ENCODE measurements at places on chromosomes 2 and 18.

DNA sequence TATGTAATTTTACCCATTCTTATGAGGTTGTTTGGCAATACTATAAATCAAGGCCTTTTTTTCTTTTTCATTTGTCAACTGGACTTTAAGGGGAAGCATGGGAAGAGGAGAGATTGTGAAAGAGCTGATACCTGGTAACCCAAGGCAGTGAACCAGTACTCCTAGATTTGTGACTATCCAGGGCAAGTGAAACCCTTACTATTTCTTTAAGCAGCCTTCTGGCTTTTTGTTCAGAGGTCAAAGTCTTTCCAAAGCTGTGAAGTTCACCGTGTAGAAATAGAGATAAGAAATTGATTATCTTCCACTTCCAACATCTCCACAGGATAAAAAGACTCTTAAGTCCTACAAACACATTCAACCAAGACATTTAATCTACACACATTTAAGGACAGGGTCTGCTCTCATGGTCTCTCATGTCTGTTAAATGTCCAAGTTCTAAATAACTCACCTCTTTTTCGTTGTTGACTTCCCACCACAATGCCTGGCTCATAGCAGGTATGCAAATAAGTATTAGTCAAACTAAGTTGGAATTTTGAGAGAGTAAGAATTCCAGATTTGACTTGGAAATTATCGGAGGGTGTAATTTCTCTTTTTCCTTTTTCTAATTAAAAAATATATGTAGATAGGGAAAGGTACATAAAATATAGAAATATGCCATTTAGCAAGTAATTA is 485.8 kb downstream of the STK39 start:
- no peak for DNase-seq

- no peak for DNase-seq
Measured at GRCh38 chr18:75209951-75210258, 692 bp upstream of the TSHZ1 start.

GRCh38 chr18:49747876-49748275 is 65.5 kb downstream of the ACAA2 start:
- no peak for DNase-seq

- no peak for DNase-seq
Measured at GRCh38 chr18:63253014-63253413, 66.6 kb downstream of the BCL2 start.

- no peak for DNase-seq
Measured at GRCh38 chr2:105421053-105421452, 22.2 kb upstream of the FHL2 start.

- no peak for DNase-seq
Measured at GRCh38 chr2:17318013-17318412, 200.2 kb downstream of the RAD51AP2 start.

DNA sequence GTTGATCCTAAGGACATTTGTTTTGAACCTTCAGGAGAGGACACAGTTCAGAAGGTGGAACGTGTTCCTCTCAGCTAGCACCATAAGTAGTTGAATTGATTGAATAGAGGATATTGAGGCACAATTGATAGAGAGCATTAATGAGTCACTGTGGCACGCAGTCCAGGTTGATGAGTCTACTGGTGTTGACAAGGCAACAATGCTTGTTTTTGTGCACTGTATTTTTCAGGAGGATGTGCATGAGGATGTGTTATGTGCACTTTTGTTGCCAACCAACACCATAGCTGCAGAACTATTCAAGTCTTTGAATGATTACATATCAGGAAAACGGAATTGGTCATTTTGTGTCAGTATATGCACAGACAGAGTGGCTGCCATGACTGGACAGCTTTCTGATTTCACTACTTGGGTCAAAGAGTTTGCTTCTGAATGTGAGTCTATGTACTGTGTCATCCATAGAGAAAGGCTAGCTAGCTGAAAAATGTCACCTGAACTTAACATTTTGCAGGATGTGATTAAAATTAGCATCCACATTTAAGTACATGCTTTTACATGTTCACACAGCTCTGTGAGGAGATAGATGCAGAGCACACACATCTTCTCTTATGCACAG is 140.1 kb upstream of the B3GNT2 start:
- DNase-seq: no peak

- no peak for DNase-seq
Measured at GRCh38 chr2:224417947-224418346, 16.0 kb upstream of the FAM124B start.

DNA sequence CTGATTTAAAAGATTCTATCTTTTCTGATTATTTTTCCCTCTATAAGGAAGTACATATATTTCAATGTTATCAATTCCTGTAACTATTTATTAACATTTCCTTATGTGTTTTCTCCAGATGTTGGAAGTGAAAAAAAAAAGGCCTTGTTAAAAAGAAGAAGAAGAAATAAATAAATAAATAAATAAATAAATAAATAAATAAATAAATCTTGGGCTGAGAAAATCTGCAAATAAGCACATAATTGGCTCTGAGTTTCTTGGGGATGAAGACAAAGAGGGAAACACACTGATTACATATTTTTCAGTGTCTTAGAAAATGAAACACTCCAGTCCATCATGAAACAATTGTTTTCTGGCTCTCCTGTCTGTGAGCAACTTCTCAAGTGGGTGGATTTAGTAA is 21.1 kb upstream of the MBOAT2 start:
- DNase-seq: no peak

GRCh38 chr18:55751476-55751875 is 163.5 kb upstream of the TCF4 start:
- no peak for DNase-seq

DNA sequence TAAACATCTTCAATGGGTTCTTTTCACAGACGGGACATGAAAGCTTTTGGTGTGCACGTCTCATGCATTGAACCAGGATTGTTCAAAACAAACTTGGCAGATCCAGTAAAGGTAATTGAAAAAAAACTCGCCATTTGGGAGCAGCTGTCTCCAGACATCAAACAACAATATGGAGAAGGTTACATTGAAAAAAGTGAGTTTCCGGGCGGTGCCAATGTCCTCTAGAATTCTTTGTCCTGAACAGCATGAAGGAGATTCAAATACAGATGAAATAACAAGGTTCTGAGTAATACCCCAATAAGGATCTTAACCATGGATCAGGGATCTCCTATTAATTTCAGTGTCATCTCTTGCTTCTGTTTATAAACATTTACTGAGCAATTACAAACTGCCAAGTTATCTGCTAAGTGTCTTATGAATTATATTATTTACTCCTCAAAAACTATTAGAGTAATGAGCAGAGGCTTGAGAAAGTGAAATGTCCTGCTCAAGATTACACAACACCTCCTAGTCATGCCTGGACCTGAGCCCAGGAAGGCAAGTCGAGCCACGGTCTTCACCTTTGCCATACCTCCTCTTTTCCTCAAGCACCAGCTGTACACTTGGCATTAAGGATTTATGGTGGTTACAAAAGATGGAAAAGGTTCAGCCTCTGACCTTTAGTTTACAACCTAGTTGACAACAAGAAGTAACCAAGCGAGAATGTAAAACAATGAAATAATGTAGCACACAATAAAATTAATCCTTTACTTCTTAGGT is 22.6 kb downstream of the DHRS9 start:
- no peak for DNase-seq

DNA sequence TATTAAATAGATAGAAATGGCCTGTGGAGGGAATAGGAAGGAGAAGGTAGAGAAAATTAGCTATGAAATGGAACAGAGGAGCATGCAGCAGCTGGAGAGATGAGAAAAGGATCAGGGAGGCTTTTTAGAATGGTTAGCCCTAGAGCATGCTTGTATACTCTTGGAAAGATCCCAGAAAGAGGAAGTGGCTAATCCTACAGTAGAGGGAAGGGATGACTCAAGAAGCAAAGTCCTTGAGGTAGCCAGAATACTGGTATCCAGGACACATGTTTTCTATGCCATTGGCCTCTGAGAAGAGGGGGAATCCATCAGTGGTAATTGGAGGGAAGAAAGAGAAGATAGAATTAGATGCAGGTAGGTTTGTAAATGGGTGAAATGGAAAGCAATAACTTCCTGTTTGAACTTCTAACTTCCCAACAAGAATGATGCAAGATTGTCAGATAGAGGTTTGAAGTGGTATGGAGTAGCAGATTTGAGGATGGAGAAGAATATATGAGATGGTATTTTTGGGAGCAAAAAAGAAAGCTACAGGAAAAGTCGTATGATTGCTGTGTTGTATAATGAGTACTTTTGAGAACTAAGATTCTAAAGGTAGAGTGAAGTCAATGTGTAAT is 17.1 kb upstream of the OSBPL6 start:
- DNase-seq: no peak

- DNase-seq: no peak
Measured at GRCh38 chr2:105697781-105698449, 46.8 kb upstream of the NCK2 start.

DNA sequence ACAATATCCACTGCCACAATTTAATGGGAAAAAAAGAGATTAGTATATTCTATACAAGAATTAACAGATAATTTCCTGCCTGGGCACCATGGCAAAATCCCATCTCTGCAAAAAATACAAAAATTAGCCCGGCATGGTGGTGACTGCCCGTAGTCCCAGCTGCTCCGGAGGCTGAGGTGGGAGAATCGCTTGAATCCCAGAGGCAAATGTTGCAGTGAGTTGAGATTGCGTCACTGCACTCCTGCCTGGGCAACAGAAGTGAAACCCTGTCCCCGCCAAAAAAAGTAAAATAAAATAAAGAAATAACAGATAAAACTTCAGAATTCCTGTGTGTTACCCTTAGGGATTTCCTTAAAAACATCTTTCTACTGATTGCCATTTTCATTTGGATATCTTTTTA is 1194.8 kb upstream of the PIK3C3 start:
- DNase-seq: no peak

DNA sequence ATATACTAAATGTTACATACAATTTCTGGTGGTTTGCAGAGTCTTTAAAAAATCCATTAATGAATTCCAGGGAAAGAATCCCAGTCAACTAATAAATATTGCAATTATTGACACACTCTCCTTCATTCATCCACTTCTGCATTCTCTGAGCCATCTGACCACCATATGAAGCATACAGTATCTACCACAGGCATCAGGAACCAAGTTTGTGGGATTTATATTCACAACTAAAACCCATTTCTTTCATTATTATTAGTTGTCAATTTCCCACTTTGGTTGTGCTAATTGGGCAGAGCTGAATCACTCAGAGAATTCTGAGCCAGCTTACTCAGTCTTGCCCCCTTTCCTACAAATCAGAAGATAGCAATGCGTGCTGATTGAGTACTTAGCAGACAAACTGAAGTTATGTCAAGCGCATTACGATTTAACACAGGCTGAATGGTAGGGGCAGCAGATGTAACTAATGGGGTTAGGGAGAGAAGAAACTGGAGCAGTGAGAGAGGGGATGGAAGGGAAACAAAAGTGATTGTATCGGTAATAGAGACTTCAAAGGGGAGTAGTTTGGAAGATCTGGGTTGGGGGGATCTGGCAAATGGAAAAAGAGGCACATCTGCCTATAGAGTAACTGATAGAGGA is 52.3 kb downstream of the ZEB2 start:
- peak; percentile 49 for DNase-seq

GRCh38 chr18:58226429-58226828 is 182.4 kb downstream of the NEDD4L start:
- DNase-seq: no peak

DNA sequence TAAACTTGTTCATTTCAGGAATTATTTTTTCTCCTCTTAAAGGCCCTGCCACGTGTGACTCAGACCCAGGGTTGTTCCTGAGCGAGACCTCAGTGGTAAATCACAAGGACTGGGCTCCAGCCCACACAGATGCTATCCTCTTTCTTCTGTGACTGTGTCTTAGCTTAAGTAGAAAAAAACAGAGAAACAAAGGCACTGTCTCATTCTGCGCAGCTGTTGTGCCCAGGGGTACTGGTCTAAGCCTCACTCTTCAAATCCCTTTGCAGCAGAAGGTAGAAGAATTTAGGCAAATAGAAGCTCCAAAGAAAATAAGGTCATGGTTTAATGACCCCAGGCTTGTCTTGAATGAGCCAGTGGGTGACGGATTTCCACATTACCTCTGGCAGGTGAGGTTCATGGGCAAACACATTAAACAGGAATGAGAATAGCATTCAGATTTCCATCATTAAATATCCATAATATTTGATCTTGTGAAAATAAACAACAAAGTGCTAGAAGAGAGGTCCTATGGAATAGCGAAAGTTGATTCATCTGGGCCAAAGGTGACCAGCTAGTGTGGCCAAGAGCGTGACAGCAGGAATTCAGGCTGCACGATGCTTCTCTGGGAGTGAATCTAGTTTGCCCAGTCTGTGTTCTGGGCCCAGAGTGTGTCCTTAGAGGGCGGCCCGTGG is 63.3 kb downstream of the LIPG start:
- DNase-seq: no peak

DNA sequence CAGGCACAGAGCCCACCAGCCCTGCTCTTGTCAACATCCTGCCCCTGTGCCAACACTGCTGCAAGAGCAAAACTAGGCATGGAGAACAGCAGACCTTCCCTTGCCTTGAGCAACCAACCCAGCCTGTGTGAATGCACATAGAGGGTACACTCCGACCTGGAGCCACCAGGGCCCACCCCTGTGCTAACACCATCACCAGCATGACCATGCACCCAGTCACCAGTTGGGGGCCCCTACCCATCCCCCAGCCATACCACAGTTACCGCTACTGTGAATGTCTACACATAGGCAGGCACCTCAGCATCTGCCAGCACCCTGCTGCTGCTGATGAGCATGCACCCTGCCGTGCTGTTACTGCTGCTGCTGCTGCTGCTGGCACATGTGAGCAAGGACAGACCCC is 301.9 kb upstream of the ST6GAL2 start:
- no peak for DNase-seq

DNA sequence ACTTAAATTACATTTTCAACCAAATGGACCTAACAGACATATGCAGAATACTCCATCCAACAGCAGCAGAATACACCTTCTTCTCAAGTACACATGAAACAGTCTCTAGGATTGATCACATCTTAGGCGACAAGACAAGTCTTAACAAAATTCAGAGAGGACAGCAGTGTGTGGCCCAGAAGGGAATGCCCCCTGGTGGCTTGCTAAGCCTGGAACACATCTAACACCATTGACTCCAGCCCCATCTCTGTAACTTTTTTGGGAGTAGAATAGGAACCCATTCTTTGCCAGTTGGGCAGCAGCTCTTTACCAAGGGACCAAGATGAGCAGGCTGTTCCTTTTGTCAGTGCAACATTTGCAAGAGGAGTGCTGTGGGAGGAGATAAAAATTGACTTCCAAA is 249.9 kb downstream of the PLCL1 start:
- DNase-seq: no peak

DNA sequence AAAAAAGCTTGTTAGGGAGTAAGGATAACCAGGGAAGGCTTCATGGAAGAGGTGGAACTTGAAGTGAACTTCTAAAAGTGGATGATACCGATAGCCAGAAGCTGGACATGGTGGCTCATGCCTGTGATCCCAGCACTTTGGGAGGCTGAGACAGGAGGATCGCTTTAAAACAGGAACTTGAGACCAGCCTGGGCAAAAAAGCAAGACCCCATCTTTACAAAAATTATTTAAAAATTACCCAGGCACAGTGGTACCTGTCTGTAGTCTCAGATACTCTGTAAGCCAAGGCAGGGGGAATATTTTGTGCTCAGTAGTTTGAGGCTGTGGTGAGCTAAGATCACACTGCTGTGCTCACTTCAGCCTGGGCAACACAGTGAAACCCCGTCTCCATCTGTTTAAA is 10.2 kb downstream of the PAPOLG start:
- DNase-seq: no peak

GRCh38 chr2:219636144-219636915 is 8.9 kb downstream of the SLC4A3 start:
- DNase-seq: no peak
